ENCODE measurements at places on chromosomes 16 and 17.
A peak's percentile ranks its signal among the peaks of the same experiment; 100 is the strongest.

DNA sequence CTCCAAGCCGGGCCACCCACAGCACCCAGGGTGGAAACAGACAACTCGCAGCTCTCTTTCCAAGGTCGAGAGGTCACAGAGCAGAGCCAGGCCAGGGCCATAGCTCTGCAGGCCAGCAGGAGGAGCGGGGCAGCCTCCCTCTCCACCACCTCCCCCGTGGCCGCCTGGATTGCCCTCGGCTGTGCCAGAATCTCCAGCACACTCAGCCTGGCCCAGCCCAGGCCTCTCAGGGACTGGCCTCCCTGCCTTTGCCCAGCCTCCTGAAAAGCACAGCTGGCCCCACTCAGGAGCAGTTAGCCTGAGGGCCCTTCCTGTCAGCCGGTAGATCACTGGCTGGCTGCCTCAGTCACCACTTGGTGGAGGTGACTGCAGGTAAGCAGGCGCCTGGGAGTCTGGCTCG, 85.8 kb upstream of the SEC14L1 start:
- DNase-seq: no peak

DNA sequence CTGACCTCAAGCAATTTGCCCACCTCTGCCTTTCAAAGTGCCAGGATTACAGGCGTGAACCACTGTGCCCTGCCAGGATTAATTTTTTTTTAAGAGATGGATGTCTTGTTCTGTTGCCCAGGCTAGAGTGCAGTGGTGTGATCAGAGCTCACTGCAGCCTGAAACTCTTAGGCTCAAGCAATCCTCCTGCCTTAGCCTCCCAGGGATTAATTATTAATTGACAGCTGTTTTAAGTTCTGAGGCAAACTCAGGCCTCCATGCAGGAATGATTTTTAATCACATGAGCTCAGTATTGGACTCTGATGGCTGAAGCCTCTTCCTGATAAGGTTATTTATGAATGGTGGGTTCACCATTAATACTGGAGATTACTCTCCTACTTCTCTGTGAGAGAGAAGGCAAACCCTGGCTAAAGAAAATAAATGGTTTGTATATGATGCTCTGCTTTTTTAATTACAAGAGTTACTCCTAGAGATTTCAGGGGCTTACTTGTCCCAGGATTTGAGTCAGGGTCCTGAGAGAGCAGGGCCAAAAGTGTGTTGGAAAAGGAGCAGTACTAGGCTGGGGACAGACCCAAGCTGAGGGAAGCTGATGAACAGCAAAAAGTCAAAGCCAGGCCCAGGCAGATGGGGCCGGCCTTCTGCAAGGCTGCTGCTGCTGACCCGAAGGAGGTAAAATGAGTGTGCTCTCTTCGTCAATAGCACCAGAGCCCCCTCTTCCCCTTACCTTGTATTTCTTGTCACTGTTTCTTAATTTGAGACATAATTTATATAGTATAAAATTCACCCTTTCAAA, 56.9 kb upstream of the HAS3 start:
- DNase-seq: no peak

DNA sequence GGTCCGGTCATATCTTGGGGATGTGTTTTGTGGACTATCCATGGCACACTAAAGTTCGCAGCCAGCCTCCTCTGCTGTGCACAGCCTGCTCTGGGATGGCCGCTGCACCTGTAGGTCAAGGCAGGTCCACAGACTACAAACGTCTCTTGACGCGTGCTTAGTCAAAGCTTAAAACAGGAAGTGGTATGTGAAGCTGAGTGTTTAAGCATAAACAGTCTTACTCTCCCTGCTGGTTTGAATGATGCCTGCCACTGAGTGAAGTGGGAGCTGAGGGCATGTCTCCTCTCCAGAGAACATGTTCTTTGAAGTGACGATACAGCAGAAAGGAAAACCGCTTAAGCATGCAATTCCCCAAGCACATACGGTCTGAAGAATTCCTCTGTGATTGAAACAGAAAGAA, 365.6 kb downstream of the SLC39A11 start:
- peak; percentile 52 for DNase-seq

DNA sequence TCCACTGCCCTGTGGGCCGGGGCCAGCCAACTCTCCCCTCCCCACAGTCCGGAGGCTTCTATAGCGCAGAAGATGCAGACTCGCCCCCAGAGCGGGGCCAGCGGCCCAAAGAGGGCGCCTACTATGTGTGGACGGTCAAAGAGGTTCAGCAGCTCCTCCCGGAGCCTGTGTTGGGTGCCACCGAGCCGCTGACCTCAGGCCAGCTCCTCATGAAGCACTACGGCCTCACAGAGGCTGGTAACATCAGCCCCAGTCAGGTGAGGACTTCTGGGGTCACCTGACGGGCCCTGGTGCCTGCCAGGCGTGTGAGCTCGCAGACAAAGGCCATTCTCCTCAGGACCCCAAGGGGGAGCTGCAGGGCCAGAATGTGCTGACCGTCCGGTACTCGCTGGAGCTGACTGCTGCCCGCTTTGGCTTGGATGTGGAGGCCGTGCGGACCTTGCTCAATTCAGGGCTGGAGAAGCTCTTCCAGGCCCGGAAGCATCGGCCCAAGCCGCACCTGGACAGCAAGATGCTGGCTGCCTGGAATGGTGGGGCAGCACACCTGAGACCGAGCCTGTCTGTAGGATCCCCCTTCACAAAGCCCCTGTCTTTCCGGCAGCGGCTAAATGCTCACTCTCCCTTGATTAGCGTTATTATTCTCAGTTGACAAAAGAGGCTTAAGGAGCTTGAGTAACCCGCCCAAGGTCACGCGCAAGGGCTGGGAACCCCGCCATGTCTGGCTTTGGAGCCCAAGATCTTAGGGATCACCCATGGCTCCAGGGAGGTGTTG, 3.9 kb downstream of the SPATA20 start:
- DNase-seq: peak; percentile 68

- DNase-seq: no peak
Observed at GRCh38 chr17:19727501-19728078, 11.2 kb upstream of the SLC47A2 start.

DNA sequence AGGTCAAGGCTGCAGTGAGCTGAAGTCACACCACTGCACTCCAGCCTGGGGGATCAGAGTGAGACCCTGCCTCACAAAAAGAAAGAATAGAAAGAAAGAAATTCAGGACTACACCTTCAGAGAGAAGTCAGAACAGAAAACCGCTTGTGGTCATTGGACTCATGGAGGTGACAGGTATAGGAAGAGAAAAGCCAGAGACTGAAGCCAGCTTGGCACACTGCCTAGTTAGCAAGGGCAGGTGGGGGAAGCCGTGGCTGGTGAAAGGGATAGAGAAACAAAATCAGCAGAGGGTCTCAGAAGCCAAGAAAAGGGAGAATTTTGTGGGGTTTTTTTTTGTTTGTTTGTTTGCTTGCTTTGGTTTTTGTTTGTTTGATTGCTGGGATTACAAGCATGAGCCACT, 32.9 kb upstream of the SKAP1 start:
- no peak for DNase-seq

GRCh38 chr16:78976212-78976611, 624.3 kb downstream of the MAF start:
- DNase-seq: no peak

- no peak for DNase-seq
Observed at GRCh38 chr16:11542069-11542744, 44.5 kb downstream of the LITAF start.

DNA sequence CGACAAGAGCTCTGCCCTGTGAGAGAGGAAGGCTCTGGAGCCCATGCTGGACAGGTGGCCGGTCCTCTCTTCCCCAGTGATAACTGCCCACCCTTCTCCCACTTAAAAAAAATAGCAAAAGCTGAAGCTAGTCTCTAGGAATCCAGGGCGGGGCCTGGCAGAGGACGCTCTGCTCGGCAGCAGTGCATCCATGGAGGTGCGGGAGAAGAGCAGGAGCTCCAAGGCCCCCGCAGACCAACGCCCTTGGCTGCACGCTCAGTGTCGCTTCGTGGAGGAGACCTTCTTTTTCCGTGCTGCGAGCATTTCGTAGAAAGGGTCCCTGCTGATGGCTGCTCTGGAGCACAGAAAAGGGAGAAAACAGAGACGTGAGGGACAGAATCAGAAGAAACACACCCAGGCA, 98.6 kb upstream of the DNAH17 start:
- DNase-seq: no peak

DNA sequence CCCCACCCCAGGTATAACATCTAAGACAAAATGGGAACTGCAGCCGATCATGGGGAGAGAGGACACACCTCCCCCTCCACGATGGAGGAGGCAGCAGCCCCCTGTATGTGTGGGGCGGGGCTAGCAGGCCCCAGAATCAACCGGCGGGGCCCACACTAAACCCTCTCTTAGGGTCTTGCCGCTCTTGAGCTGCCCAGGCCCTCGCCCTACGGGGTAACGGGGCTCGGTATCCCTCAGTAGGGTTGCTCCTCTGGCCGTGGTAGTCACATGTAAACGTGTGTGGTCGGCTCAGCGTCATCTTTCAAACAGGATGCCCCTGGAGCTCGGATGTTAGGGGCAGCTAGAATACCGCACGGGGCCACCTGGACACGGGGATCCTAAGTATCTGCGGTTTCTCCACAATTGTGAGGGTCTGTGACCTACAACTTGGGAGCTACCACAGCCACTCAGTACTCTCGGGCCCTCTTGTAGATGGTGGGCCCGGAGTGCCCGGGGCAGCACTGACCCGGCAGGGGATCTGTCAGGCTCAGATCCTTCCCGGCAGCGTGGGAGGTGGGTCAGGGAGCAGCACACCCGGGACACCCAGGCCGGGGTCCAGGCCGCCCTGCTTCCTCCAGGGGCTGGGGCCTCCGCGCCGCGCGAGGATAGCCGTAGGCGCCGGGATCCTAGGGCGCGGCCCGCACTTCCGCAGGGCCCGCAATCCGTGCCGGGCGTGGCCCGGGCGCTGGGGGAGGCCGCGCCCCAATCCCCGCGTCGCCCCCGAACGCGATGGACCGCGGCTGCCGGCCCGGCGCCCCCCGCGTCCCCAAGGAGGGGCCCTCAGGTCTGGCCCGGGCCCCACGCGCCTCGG, 781 bp downstream of the ARHGDIA start:
- DNase-seq: peak; percentile 58

GRCh38 chr16:24822974-24823373, 22.8 kb upstream of the SLC5A11 start:
- DNase-seq: no peak

GRCh38 chr17:48728232-48729231, at the start of gene HOXB13:
Gene HOXB13, minus strand, starts transcription at chr17:48728750. Its CDS starts 157 bp downstream, at chr17:48728593.
- DNase-seq: no peak

All from NB4 (cell line).